NCI-H774 (cell line): ENCODE measurements at places on chromosomes 12 and 14.

GRCh38 chr14:92585981-92586937 is 72.7 kb downstream of the RIN3 start:
- DNase-seq: no peak

GRCh38 chr12:52730793-52731192 is 27.5 kb upstream of the KRT77 start:
- DNase-seq: no peak

DNA sequence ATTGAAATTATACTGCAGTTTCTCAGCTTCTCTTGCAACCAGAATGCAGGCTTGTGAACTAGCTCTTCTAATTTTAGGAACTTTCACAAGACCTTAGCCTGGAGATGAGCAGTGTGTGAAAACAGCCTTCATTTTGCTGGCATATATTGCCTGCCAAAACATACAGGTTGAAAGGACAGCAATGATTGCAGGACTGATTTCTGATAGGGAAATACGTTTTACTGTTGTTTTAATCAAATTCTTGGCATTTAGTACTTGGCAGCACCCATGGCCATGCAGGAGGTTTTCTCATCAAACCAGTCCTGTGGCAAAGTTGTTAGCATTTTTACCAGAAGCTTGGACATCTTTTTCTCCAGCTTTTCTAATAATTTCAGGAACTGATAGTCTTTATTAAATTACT is 91.9 kb upstream of the MUCL1 start:
- no peak for DNase-seq

GRCh38 chr12:15534874-15535273 is 212.6 kb downstream of the PTPRO start:
- no peak for DNase-seq

DNA sequence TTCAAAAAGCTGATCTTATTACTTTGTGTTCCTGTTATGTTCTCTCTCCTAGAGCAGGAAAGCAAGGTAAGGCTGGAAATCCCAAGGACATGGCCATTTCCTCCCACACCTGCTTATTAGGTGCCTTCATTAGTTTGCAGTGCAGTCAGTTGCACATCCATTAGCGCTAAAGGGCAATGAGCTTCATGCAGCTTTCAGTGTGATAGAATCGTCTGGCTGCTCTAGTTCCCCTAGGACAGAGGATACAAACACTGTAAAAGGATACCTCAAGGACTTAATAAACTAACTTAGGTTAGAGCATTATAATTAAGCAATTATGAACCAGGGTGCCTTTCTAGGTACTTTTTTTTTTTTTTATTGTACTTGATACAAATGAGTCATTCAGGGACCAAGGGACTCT is 21.1 kb downstream of the TMEM117 start:
- DNase-seq: peak; percentile 15

- no peak for DNase-seq
Measured at GRCh38 chr12:7403466-7403865, 40.5 kb downstream of the CD163L1 start.

GRCh38 chr12:123096182-123096581 is 54.7 kb downstream of the PITPNM2 start:
- no peak for DNase-seq

GRCh38 chr14:22497144-22497423 is 91.9 kb downstream of the DAD1 start:
- DNase-seq: no peak

DNA sequence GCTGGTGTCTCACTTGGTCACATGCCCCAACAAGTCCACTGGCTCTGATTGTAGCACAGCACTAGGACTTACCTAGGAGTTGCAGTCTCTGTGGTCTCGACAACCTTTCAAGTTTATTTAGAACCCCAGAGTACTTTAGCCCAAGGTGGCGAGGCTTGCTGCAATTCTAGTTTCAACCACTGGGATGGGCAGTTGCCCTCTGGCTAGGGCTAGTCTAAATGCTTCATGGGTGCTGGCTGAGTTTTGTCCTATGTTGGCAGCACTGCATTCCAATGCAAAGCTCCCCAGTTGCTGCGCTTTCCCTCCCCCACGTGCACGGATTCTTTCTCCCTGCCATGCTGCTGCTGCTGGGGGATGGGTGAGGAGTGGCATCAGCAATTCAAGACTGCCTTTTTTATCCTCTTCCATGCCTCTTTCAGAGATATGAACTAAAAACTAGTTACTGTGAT is 207.9 kb downstream of the SYNE2 start:
- DNase-seq: no peak

DNA sequence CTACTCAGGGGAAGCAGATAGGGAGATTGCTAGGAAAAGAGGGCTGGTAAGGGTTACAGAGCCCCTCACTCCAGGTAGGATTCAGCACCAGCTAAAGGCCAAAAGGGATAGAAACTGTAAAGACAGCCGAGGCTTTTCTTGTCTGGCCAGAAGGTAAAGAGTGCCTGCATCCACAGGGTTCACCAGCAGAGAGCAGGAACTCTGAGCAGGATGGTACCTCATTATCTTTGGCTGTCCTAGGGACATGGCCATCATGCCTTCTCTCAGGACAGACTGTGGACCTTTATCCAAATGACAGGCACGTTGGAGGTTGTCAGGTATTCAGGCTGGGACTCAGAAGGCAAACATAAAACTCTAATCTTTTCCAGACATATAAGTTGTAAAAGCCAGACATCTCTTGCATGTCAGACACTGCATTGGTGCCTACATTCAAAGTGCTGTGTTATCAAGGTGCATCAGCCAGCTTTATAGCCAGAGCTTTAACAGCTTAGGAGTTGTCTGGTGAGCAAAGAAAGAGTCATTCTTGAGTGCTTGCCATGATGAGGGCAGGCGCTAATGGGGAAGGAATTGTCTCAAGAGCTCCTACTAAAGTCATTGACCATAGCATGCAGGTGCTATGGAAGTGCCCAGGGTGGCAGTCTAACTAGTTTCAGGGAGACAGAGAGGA is 89.5 kb downstream of the PELI2 start:
- no peak for DNase-seq

DNA sequence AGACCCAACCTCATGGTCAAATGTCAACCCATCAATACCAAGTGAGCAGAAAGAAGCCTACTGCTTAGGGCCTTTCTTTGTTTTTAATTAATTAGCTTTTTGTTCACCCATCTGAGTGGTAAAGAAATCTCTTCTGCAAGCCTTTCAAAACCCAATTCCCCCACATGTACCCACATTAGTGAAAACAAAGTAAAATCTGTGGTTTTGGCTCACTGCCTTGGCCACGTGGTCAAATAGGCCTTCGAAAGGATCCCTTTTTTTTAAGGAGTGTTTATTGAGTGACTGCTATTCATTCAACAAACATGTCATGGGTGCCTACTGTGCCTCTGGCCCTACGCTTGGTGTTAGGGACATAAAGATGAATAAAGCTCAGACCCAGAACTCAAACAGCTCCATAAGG is 160.1 kb downstream of the NUAK1 start:
- DNase-seq: no peak

- no peak for DNase-seq
Measured at GRCh38 chr14:90381011-90381786, 15.6 kb upstream of the CALM1 start.

DNA sequence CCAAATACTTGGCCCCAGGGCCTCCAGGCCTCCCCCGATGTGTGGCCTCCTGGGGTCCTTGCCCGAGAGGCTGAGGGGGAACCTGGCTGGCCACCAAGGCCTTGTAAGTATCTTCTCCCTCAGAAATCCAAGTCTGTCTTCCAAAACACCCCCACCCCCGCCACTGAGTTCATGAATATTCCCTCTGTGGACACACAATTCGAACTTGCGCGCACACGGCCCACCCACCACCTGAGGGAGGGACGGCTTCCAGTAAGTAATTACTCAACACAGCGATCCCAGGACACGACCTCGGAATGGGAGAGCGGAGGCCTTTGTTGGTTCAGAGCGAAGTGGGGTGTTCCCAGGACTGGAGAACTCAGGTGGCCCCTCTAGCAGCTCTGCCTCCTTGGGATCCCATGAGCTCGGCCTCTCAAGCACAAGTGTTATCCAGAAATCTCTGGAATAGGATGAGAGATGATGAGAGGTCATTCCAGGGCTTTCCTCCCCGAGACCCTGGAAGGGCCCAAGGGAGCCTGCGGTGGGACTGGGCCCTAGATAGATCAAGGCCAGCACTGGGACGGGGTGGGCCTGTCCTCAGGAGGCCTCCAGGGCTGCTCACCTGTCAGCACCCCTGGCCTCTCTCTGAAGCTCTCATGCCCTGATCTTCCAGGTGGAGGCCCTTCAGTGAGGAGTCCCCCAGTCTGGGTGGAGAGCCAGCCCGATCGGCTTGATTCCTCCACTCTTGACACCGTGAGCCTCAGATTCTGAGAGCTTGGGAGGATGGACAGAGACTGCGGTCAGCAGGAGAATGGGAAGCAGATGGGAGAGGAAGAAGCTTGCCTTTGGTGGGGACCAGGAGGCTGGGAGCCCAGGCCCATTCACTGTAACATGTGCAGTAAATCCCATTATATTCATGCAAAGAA is 219.0 kb upstream of the RTL1 start:
- DNase-seq: no peak

DNA sequence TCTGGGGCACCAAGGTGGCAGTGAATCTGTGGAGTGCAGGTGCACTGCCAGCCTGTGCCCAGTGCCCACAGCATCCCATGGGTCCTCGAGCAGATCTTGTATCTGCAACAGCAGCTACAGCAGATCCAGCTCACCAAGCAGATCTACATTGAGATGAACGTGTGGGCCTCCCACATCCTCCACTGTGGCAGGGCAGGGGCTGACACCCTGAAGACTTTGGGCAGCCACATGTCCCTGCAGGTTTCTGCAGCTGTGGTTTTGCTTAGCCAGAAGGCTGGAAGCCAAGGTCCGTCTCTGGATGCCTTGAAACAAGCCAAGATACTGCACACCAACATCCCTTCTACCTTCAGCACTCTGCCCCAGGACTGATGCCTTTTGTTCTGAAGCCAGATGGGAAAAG is 338.8 kb upstream of the OR4E1 start:
- DNase-seq: no peak

DNA sequence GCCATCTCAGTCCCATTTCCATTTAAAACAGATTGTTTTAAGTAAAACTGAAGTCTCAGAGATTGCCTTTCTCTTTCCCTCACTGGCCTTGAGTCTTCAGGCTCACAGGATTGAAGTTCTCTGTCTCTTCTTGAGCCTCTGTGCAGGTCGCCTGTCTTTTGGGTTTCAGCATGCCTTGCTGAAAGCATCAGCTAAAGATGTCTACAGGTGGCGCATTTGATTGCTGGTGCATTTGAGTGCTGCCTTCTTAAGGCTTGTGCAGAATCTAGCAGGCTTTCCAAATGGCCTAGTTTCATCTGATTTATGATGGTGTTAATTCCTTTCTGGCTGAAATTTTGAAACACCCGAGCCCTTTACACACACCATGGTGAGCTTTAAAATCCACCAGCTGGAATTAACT is 1062.2 kb upstream of the FBXO33 start:
- DNase-seq: no peak

- no peak for DNase-seq
Measured at GRCh38 chr12:47832263-47832933, 12.7 kb upstream of the HDAC7 start.

DNA sequence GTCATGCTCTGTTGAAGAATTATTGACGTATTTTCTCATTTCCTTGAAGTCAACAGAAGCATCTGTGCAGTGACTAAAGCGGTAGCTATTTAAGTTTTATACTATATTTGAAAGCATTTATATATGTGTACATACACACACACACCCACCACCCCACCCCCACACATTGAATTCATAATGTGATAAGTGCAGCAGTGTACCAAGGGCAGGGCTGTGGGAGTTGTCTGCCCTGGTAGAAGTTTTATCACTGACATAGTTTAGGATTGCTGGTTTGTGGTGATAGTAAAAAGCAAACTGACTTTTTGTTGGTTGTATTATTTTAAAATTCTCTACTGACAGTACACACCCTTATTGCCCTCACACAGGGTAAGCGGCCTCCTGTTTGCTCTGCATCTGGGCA is 39.1 kb downstream of the GAS2L3 start:
- DNase-seq: no peak

DNA sequence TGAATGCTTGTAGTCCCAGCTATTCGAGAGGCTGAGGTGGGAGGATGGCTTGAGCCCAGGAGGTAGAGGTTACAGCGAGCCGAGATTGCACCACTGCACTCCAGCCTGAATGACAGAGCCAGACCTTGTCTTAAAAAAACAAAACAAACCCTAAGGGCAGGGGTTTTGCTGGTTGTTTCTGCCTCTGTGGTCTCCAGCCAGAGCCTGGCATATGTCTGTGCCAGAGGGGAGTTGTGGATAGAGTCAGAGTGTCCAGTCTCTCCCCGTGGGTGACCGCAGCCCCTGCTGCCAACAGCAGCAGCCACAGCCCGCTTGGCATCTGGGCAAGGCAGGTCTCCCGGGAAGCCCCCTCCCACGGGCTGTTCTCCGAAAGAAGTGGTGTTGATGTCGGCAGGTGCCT is 37.6 kb downstream of the MVK start:
- DNase-seq: no peak

GRCh38 chr12:10189653-10190052 is 10.8 kb downstream of the TMEM52B start:
- no peak for DNase-seq

DNA sequence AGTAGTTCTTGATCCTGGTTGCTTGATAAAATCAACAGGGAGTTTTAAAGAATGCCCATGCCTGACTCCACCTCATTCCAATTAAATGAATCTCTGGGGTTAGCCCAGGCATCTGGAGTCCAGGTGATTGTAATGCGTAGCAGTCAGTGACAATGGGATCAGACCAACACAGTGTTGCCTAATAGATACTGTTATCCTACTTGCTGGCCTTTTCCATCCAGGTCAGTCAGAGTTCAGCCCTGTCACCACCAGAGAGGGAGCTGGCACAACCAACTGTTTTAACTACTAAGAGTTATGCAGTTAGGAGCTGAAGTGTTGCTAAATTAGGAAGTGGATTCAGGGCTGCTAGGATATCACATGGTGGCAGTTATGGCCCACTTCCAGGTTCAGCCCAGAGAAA is 107.1 kb downstream of the GPR135 start:
- no peak for DNase-seq

GRCh38 chr12:19140381-19141236 is 11.1 kb downstream of the PLEKHA5 start:
- DNase-seq: no peak

- DNase-seq: peak; percentile 74
Measured at GRCh38 chr12:124125203-124125871, 152.3 kb downstream of the ZNF664 start.

- DNase-seq: no peak
Measured at GRCh38 chr14:87186737-87187136, 806.2 kb downstream of the GALC start.

- no peak for DNase-seq
Measured at GRCh38 chr12:60475825-60476224, 880.0 kb downstream of the SLC16A7 start.

- no peak for DNase-seq
Measured at GRCh38 chr12:107586256-107586970, 99.2 kb upstream of the PWP1 start.

- no peak for DNase-seq
Measured at GRCh38 chr12:113306382-113306781, 28.5 kb downstream of the SLC8B1 start.

DNA sequence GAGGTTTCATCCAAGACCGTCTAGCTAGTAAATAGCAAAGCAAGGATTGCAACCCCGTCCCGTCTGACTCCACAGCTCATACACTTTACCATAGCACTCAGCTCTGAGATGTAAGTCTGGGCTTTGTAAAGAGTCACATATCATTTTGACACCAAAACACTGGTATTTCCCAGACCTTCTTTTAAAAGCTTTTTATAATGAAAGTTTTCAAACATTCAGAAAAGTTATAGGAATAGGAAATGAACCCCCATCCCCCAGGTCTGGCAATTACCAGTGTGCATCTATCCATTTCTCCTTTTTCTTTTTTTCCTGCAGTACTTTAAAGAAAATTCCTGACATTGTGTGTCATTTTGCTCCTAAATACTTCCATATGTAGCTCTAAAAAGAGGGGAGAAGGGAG is 183.6 kb upstream of the CCND2 start:
- no peak for DNase-seq
